Left renal pelvis (tissue), 4 donors: ENCODE measurements at places on chromosomes 5 and 9. TPM values are rescaled to one million over a fixed set of nuclear protein-coding genes. Genes with fewer than 3 reads are reported as not detected.

GRCh38 chr9:69120380-69121154, 53.5 kb upstream of the TJP2 start:
- no peak for DNase-seq

GRCh38 chr9:91004992-91005391, 203.4 kb downstream of the SYK start:
- DNase-seq, result no peak

GRCh38 chr9:105338308-105338707, 93.9 kb downstream of the SLC44A1 start:
- no peak for DNase-seq

DNA sequence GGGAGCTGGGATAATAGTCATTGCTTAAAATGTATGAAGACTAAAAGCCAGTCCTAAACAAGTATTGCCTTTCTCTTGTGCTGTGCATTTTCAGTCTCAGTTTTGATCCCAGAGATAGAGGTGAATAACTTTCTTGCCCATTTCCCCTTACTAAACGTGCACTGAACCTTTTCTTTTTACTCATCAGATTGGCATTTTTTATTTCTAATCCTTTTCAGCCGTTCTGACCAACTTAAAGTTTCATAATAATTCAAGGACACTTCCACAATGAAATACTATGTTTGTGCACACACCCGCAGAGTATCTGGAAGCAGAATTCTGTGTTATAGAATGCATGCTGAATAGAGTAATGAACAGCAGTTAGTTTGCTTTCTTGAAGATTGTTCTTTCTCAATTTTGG, 343.6 kb downstream of the LRRC70 start:
- DNase-seq, result no peak

Gene DPP7
- 11.1 TPM for polyA plus RNA-seq
